ENCODE measurements at places on chromosomes 5 and 9.

DNA sequence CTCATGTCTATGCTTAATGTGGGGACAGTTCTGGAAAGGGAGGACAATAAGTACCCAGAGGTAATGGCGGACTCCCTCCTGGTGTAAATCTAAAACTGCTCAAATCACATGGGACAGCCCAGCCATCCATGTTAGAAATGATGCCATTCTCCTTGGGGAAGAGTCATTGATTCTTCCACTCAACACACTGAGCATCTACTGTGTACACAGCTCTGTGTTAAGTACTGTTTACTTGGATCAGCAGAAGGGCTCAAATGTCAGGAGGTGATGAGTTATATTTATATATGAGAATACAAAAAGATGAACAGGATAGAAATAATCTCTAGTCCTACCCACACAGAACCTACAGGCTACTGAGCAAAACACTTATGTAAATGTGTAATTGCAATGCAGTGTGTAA lies 31.8 kb upstream of the NANS start:
- DNase-seq, result no peak

DNA sequence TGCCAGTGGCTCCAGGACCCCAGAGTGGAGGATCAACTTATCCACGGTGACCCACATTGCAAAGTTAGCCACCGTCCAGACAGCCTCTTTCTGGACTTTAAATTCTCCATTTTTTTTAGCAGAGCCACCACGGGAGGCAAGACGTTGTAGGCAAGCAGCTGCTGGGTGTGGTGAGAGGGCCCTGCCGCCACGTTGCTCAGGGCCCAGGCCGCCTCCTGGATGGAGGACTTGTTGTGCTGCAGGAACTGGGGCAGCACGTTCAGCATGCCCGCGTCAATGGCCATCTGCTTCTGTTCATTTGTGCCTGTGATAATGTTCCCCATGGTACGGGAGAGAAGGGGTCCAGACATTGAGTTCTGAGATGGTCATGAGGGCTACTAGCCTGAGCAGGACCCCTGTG lies 114.3 kb upstream of the POC5 start:
- no peak for DNase-seq

- DNase-seq, result no peak
These were observed 3.3 kb downstream of the SLC28A3 start for GRCh38 chr9:84337252-84337651.

GRCh38 chr9:103839197-103839596 lies 254.9 kb upstream of the SMC2 start:
- DNase-seq, result no peak

DNA sequence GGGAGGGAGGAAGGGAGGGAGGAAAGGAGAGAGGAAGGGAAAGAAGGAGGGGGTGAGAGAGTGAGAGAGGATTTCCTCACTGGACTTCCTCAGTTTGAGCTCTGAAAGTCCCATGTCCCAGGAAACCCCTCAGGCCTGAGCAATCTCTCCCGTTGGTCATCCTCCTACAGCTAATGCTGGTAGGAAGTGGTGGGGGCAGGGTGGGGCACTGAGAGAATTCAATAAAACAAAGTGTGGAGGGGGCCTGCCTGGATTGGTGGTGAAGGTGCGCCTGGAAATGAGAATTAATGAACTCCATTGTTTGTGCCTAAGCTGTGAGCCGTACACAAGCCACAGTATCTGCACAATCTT lies 195.0 kb downstream of the RGS3 start:
- no peak for DNase-seq

- DNase-seq, result no peak
These were observed 175.1 kb upstream of the DAB2 start for GRCh38 chr5:39599721-39600431.

- DNase-seq, result no peak
These were observed 66.5 kb downstream of the F2RL2 start for GRCh38 chr5:76556511-76557221.

DNA sequence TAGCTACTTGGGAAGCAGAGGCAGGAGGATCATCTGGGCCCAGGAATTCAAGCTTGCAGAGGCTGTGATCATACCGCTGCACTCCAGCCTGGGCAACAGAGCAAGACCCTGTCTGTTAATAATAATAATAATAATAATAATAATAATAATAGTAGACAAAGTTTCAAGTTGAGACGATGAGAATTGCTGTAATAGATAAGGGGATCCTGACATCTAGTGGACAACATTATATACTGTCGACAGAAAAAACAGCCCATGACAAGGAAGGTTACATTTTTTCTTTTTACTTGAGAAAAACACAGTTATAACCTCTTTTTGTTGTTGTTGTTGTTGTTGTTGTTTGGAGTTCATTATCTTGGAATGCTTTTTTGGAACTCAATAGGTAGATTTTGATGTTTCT lies 35.3 kb downstream of the NDFIP1 start:
- DNase-seq, result no peak

DNA sequence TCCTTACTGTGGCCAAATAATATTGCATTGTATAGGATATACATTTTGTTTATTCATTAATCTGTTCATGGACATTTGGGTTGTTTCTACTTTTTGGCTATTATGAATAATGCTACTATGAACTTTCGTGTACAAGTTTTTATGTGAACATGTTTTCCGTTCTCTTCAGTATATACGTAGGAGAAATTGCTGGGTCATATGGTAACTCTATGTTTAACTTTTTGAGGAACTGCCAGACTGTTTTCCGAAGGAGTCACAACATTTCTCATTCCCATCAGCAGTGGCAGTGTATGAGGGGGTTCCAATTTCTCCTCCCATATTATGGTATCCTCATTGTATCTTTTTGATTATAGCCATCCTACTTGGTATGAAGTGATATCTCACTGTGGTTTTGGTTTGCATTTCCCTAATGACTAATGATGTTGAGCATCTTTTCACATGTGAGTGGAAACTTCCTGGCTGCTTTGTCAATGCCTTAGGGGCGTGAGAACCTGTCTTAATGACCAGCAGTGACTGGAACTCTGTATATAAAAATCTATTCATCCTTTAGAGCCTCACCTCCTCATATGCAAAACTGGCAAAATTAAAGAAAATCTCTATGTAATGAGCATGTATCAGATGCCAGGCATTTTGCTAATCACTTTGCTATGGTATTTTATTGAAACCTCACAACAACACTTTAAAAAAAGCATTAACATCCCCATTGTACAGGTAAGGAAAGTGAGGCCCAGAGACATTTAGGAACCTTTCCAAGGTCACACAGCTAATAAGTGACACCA lies 47.8 kb upstream of the TGFBR1 start:
- no peak for DNase-seq

GRCh38 chr9:13734601-13735000 lies 455.1 kb upstream of the MPDZ start:
- no peak for DNase-seq

- no peak for DNase-seq
These were observed 623.3 kb downstream of the HINT1 start for GRCh38 chr5:130541617-130542221.

GRCh38 chr9:78932849-78933627 lies 636.1 kb downstream of the PSAT1 start:
- no peak for DNase-seq

GRCh38 chr9:79524266-79524665 lies 47.5 kb upstream of the TLE4 start:
- DNase-seq, result no peak

GRCh38 chr5:160833806-160834205 lies 18.2 kb downstream of the ATP10B start:
- DNase-seq, result no peak

GRCh38 chr5:17346811-17347210 lies 129.4 kb downstream of the BASP1 start:
- DNase-seq, result no peak

DNA sequence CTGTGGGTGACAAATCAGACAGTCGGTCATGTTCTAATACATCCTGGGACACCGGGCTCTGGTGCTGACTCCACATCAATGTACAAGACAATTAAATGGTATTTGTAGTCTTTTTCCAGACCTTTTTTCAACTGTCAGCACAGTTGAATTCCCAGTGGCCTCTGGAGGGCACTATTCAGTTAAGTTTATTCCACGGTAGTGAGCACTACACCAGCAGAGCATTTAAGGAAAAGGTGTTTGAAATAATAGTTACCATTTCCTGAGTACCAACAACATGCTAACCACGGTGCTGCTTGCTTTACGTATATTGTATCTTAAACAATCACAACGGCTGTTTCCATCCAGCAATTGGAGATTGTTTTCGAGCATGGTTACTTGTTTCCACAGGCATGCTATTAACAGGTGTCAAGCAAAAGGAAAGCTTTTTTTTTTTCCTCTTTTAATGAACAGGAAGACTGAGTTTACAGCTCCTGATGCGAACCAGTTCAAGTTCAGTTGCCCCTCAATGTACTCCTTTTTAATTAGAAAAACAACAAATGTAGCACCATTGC lies 186.7 kb downstream of the PDZD2 start:
- no peak for DNase-seq

GRCh38 chr5:18299166-18299565 lies 664.9 kb downstream of the TAF11L14 start:
- DNase-seq, result no peak

GRCh38 chr9:130868230-130868629 lies 28.4 kb downstream of the QRFP start:
- DNase-seq, result no peak

DNA sequence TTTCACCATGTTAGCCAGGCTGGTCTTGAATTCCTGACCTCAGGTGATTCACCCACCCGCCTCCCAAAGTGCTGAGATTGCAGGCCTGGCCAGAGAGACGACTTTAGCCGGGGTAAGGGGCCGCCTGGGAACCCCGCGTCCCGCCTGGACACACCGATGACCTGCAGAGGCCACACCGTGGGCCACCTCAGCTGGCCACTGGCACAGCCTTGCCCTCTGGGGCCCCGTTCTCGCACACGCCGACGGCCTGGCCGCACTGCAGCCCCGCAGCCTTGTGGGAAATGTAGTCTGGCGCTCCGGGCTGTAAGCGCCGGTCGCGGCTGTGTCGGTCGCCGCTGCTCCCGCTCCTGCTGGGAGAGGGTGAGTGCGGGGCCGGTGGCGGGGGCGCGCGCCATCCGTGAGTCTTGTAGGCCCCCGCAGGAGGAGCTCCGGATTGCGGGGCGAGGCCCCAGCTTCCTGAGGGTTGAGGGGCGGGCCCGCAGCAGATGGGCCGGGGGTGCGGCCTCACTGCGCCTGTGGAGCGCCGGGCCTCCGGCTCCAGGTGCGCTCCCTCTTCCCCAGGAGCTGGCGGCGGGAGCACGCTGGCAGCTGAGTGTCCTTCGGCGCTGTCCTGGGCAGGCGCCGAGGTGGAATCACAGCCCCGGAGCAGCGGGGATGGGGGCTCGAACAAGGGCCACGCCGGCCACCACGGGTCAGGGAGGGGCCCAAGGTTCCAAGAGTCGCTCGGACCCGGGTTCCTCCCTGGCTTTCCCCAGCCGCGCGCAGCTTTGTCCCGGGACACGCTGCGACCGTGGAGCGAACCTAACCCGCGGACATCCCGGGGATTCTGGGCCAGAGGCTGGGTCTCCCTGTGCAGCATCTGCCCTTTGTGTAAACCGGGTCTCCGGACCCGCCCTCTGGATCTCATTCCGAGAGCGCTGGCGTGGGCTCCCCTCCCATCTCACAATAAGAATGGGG lies at the start of gene ZFP2:
Gene ZFP2 (plus strand): TSS at position 299 of the 957 bp plus-strand sequence. CDS start 35,401 bp downstream, outside the sequence.
- DNase-seq, result no peak

DNA sequence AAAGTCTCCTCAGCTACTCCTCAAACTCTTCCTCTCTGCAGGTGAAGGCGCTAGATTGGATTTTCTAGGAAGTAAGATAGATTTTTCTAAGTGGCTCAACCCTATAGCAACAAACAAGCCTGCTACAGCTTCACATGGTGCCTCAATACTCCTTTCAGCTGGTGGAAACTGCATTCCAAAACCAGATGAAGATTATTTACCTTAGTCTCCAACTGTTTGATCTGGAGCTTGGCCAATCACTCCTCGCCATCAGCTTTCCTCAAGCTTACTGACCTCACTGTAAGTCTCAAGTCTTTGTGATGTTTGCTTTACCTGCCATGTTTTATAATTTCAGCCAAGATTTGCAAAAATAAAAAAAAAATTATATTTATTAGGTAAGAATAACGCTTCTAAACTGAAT lies 622.4 kb downstream of the CHSY3 start:
- no peak for DNase-seq

DNA sequence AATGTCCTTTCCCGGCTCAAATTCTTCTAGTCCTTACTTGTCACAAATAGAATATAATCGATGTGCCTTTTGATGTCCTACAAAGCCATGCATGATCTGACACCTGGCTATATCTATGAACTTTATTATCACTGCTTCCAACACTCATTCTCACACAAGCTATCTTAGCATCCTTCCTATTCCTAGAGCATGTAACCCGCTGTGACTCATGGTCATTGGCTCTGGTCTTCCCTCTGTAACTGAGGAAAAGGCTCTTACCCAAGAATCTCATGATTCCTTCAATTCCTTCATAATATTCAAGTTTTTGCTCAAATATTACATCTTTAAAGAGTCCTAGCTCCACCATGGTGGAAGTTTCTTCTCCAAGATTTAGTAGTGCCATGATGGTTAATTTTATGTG lies 480.0 kb upstream of the PAPPA start:
- no peak for DNase-seq

GRCh38 chr9:69933445-69933844 lies 110.2 kb upstream of the MAMDC2 start:
- no peak for DNase-seq

GRCh38 chr5:10726179-10726912 lies 34.7 kb downstream of the DAP start:
- DNase-seq, result no peak

GRCh38 chr5:107949688-107950341 lies 279.1 kb upstream of the EFNA5 start:
- no peak for DNase-seq

DNA sequence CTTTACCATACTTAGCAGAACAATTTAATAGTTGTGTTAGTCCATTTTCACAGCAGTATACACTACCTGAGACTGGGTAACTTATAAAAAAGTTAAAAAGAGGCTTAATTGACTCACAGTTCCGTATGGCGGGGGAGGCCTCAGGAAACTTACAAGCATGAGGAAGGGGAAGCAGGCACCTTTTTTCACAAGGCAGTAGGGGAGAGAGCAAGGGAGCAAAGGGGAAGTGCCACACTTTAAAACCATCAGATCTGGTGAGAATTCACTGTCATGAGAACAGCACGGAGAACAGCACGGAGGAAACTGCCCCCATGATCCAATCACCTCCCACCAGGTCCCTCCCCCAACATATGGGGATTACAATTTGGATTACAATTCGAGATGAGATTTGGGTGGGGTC lies 269.9 kb downstream of the MTRR start:
- DNase-seq, result no peak

- DNase-seq, result no peak
These were observed 223.6 kb downstream of the NMUR2 start for GRCh38 chr5:152181461-152181860.

Measured in stimulated activated CD8-positive, alpha-beta memory T cell treated with anti-CD3 and anti-CD28 coated beads, Interleukin-7, amount 100 ng/mL, for 48 hours (primary cell).